Fibroblast of villous mesenchyme (primary cell): ENCODE measurements at places on chromosomes 4 and X. TPM values are rescaled to one million over a fixed set of nuclear protein-coding genes. Genes with fewer than 3 reads are reported as not detected.

SORBS2 gene
- total RNA-seq, result 1.3 and 1.7 TPM in 2 replicates

PAGE5 gene
- not detected in 2 replicates for total RNA-seq

P2RY8 gene
- total RNA-seq, result not detected in 2 replicates

ARX gene
- not detected in 2 replicates for total RNA-seq

QRFPR gene
- total RNA-seq, result not detected in 2 replicates

ZNF711 gene
- total RNA-seq, result 0.32 and 0.86 TPM in 2 replicates

CTAG1B gene
- not detected in 2 replicates for total RNA-seq

MAMLD1 gene
- 0.86 and 1.3 TPM in 2 replicates for total RNA-seq

BEX2 gene
- total RNA-seq, result under 0.01 and 2.3 TPM in 2 replicates

IL1RAPL1 gene
- 1.3 TPM in 2 replicates for total RNA-seq

TLR2 gene
- total RNA-seq, result under 0.01 and 0.32 TPM in 2 replicates

VCX3B gene
- not detected in 2 replicates for total RNA-seq

DRD5 gene
- total RNA-seq, result not detected in 2 replicates

SMIM14 gene
- total RNA-seq, result 24.5 and 29.4 TPM in 2 replicates

CCDC158 gene
- under 0.01 and 0.43 TPM in 2 replicates for total RNA-seq

NPY1R gene
- total RNA-seq, result 1.6 and 3.5 TPM in 2 replicates

CT45A10 gene
- not detected in 2 replicates for total RNA-seq

GPR143 gene
- total RNA-seq, result 0.32 and 0.43 TPM in 2 replicates

RS1 gene
- total RNA-seq, result not detected in 2 replicates

NXF2 gene
- not detected in 2 replicates for total RNA-seq

CENPI gene
- 11.3 and 20.3 TPM in 2 replicates for total RNA-seq

STS gene
- 4.5 and 6.9 TPM in 2 replicates for total RNA-seq

TMPRSS11A gene
- total RNA-seq, result not detected in 2 replicates

SCML2 gene
- 0.32 and 1.7 TPM in 2 replicates for total RNA-seq

TCEAL7 gene
- total RNA-seq, result 37.0 and 44.5 TPM in 2 replicates

CT45A6 gene
- not detected in 2 replicates for total RNA-seq

KLHL5 gene
- 123 and 156 TPM in 2 replicates for total RNA-seq

HNRNPH2 gene
- 57.3 and 74.7 TPM in 2 replicates for total RNA-seq

ABCG2 gene
- 2.2 and 3.5 TPM in 2 replicates for total RNA-seq

CXCL5 gene
- 0.32 and 2.2 TPM in 2 replicates for total RNA-seq

MUC7 gene
- total RNA-seq, result not detected in 2 replicates

EDA gene
- under 0.01 TPM in 1 of 2 replicates, not detected in the other for total RNA-seq

DGKK gene
- not detected in 2 replicates for total RNA-seq

FGA gene
- total RNA-seq, result not detected in 2 replicates

GASK1B gene
- 59.6 and 73.8 TPM in 2 replicates for total RNA-seq

S100P gene
- not detected in 2 replicates for total RNA-seq

GABRG1 gene
- total RNA-seq, result not detected in 2 replicates

IL2 gene
- not detected in 2 replicates for total RNA-seq

CXCR3 gene
- not detected in 2 replicates for total RNA-seq

PFKFB1 gene
- total RNA-seq, result under 0.01 TPM in 1 of 2 replicates, not detected in the other

XKRX gene
- under 0.01 TPM in 1 of 2 replicates, not detected in the other for total RNA-seq

RASSF6 gene
- not detected in 2 replicates for total RNA-seq

HAND2 gene
- 45.4 and 71.7 TPM in 2 replicates for total RNA-seq

RBM46 gene
- 0.32 TPM in 1 of 2 replicates, not detected in the other for total RNA-seq

CXCL8 gene
- 25.1 and 294 TPM in 2 replicates for total RNA-seq

MAGEC2 gene
- total RNA-seq, result not detected in 2 replicates

GAR1 gene
- total RNA-seq, result 4.5 and 5.2 TPM in 2 replicates

STK32B gene
- total RNA-seq, result 1.3 and 2.6 TPM in 2 replicates

SEL1L3 gene
- 6.0 and 10.3 TPM in 2 replicates for total RNA-seq

TMPRSS11B gene
- total RNA-seq, result not detected in 2 replicates

SLC34A2 gene
- total RNA-seq, result not detected in 2 replicates

NXF3 gene
- total RNA-seq, result not detected in 2 replicates

BEX1 gene
- 1.3 and 2.2 TPM in 2 replicates for total RNA-seq

TLR3 gene
- 0.43 and 0.97 TPM in 2 replicates for total RNA-seq

TAF7L gene
- total RNA-seq, result 0.32 and 1.3 TPM in 2 replicates

MAGIX gene
- total RNA-seq, result 1.9 and 2.2 TPM in 2 replicates

GRK4 gene
- total RNA-seq, result 6.4 and 7.3 TPM in 2 replicates

VCX2 gene
- total RNA-seq, result not detected in 2 replicates
